NCI-H524 treated with DMSO at 0.1 percent for 48 hours (cell line): ENCODE measurements at places on chromosomes 3 and 15.

- DNase-seq: no peak
These were observed 60.2 kb upstream of the SLC4A7 start for GRCh38 chr3:27544372-27544865.

DNA sequence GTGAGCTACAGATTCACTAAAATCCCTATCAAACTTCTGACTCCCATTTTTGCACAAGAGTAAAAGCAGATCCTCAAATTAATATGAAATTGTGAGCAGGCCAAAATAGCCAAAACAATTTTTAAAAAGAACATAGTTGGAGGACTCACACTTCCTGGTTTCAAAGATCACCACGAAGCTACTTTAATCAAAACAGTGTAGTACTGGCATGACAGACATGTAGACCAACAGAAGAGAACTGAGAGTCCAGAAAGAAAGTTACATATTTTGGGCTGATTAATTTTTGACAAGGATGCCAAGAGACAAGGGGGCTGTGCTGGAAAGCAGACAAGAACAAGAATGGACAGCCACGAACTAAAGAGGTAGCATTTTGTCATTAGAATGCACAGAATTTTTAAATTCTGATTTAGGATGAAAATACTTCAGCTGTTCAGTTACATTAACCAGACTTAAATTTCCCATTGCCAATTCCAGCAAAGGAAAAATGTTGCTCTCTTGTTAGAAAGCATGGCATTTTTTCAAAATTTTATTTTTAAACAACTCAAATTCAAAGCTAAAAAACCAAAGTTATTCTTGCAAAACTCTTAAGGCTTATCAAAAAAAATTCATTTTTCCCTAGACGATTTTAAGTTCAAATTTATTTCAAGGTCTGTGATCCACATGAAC lies 14.0 kb downstream of the RYK start:
- no peak for DNase-seq

- DNase-seq: no peak
These were observed 110.6 kb upstream of the CHRM5 start for GRCh38 chr15:33857726-33858125.

- DNase-seq: no peak
These were observed at the start of gene SFMBT1 for GRCh38 chr3:53045518-53046170. Gene SFMBT1 (minus strand): TSS chr3:53046073. CDS start chr3:52969128, 76,945 bp downstream.

DNA sequence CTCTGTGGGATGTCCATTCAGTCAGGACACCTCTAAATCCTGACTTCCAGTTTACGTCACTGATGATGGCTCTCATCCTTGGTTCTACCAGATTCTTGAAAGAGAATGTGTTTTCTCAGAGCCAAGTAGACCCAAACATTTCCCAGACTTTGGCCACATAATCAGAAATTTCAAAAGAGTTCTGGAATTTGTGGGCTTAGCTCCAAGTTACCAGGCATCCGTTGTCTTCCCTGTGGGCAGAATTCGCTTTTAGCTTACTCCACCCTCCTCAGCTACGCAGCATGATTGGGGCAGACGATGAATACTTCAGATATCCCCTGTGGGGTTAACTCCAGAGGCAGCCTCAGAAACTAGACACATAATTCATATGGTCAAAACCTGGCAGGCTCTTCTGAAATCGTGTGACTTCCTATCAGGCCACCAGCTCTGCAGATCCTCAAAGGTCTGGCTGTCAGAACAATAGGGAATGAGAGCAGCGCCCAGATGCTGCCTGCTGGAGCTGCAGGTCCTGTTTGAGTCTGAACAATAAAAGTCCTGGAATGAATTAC lies 30.6 kb downstream of the CRTC3 start:
- no peak for DNase-seq

GRCh38 chr3:115525731-115526130 lies 97.6 kb upstream of the GAP43 start:
- no peak for DNase-seq

DNA sequence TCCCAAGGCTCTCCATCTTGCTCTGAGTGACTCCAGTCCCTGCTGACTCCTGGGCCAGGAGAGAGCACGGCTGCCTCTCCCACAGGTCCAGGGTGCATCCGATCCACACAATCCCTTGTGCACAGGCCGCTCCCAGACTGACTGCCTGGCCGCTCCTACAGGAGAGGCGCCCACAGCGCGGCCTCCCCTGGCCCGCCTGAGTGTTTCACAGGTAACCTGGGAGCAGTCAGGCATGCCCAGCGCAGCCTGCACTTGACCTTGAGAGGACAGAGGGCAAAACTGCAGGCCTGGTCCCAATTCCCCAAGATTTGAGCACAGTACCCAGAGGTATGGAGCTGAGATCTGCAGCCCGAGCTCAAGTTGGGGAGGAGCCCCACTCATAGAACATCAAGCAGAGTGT lies 490.2 kb downstream of the CNTN6 start:
- no peak for DNase-seq

GRCh38 chr15:57213862-57214261 lies 162.4 kb upstream of the CGNL1 start:
- peak; percentile 71 for DNase-seq

DNA sequence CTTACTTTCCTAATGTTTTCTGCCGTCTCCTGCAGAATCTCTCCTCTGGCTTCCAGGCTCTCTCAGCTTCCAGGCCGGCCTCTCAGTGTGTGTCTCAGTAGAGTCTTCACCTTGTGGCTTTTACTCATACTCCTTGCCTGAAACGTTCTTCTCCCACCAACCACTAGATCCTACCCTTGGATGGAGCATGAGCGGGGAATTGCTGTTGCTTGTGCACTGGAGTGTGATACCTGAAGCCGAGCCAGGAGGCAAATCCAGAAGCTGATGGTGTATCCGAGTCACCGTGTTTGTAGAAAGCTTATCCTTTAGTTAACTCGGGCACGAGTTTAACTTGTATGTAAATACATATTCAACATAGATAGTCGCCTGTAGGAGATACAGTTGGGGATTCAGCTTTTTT lies 285.0 kb upstream of the C2CD4B start:
- DNase-seq: no peak

GRCh38 chr15:83204697-83205096 lies 2.9 kb downstream of the HDGFL3 start:
- no peak for DNase-seq

GRCh38 chr15:49720261-49720660 lies 99.4 kb downstream of the DTWD1 start:
- DNase-seq: no peak

- DNase-seq: no peak
These were observed 40.0 kb downstream of the DNAJC13 start for GRCh38 chr3:132457286-132457685.

- DNase-seq: no peak
These were observed 15.4 kb upstream of the PIK3CB start for GRCh38 chr3:138850151-138850550.

GRCh38 chr15:50476143-50476542 lies 51.9 kb downstream of the USP8 start:
- no peak for DNase-seq

DNA sequence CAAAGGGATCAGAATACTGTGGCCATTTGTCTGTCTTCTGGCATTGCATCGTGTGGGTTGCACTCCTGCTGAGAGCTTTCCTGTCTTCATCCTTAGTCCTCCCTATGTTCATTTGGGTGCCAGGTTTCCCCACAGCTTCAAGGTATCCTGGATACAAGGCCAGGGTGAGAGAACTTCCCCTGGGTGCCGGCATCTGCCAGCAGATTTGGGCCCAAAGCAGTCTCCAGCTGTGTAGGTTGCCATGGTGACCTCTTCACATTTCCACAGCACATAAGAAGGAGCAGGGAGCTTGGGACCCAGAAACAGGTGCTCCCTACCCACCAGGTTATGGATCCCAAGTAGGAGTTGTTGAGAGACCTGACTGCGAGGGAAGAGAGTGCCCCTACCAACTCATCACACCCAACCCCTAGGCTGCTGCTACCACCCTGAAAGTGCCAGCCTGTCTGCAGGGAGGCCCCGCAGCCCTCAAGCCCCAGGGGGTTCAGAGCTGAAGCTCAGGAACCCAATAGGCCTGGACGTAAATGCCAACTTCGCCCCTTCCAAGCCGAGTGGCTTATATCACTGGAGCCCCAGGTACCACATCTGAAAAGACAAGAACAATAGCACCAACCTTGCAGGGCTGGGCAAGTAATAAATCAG lies 19.9 kb downstream of the TTC21A start:
- no peak for DNase-seq

- no peak for DNase-seq
These were observed 749.8 kb downstream of the NAALADL2 start for GRCh38 chr3:175608911-175609310.
